ENCODE measurements at places on chromosomes 5 and 9.

DNA sequence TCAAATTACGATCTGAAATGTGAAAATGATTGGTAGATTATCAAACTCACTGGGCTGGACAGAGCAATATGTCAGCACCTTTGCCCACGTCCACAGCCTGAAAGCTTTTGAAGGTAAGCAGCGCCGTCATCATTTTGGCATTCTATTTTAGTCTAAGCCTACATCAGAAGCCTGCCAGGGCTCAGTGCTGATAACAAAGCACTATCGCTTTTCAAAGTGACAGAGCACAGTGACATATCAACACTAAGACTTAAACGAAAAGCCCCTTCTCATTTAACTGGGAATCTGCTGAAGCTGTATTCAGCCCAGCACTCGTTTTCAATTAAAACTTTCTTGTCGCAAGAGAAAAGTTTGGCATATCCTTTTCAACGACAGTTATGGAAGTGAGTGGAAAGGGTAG is 1076.3 kb downstream of the PTPRD start:
- no peak for DNase-seq

DNA sequence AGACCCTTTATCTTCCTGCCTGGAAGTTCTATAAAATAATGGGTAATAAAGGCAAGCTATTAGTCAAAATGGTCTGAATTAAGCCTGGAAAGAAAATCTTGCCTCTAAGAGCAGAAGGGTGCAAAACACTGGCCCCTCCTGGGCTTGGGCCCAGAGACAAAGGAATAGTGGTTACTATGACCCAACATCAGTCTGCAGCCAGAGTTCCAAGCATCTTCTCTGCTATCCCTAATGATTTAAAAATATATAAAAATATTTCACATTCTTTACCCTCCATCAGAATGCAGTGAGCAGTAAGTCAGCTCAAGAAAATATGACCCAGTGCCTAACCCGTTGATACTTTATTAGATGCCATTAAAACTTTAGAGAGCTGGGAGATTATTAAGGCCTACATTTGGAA is 14.7 kb downstream of the TNFAIP8 start:
- no peak for DNase-seq

- DNase-seq, result peak; percentile 80
Measured at GRCh38 chr9:137319011-137319738, 17.1 kb upstream of the NRARP start.

DNA sequence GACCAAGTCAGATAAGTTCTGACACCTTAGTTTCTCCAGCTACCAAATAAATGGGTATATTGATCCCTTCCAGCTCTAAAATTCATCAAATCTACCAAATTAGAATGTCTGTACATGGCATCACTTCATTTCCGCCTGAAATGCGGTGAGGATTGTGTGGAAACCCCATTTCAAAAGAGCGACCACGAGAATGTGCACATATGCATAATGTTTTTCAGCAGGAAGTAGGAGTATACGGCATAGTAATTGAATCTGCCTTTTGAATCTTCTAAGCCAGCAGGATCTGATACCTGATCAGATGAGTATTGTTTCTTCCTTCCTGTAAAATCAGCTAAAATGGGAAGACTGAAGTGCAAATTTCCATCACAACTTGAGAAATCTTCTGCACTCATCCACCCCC is 418.6 kb downstream of the TMEM38B start:
- no peak for DNase-seq

DNA sequence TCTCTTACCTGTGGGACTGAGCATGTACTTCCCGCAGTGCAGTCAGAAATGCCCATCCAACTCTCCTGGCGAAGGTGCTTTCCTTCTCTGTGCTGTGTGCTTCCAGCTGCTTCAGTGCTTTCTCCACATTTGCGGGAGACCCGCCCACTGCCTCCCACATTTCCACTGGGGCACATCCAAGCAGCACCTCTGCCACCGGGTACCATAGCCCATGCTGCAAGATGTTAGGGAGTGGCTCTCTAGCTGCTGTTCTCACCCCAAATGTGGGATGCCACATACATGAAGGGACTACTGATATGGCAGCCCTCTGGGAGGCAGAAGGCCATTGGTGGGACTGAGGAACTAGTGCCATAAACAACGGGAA is 8.8 kb downstream of the DMAC1 start:
- no peak for DNase-seq

GRCh38 chr5:175463641-175464040 is 14.7 kb upstream of the SFXN1 start:
- DNase-seq, result no peak

GRCh38 chr5:39176759-39177630 is 42.4 kb downstream of the FYB1 start:
- no peak for DNase-seq

DNA sequence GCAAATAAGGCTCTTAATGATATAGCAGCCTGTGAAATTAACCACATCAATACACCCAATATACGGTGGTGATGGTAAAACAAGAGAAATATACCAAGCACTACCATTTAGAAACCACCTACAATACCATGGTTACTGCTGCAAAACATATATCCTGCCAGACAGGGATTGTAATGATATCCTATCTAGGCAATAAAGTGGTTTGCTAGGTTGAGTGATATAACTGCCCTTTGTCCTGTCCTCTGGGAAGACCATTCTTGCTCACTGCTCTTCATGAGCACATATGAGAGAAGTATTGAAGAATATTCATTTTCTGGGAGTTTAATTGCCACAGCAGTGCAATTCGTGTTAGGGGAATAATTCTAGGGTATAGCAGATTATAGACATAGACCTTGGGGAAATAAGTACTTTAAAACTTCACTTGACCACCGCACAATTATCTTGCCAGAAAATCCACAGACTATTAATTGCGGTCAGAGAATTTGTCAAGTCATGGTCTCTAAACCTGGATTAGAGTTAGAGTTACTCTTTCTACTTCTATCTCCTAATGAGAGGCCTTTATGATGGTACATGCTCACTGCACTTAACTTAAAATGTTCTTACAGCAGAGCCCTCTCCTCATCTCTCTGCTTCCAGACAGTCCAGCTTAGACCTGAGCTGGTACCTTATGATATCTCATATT is 413.0 kb downstream of the ZNF608 start:
- DNase-seq, result no peak

DNA sequence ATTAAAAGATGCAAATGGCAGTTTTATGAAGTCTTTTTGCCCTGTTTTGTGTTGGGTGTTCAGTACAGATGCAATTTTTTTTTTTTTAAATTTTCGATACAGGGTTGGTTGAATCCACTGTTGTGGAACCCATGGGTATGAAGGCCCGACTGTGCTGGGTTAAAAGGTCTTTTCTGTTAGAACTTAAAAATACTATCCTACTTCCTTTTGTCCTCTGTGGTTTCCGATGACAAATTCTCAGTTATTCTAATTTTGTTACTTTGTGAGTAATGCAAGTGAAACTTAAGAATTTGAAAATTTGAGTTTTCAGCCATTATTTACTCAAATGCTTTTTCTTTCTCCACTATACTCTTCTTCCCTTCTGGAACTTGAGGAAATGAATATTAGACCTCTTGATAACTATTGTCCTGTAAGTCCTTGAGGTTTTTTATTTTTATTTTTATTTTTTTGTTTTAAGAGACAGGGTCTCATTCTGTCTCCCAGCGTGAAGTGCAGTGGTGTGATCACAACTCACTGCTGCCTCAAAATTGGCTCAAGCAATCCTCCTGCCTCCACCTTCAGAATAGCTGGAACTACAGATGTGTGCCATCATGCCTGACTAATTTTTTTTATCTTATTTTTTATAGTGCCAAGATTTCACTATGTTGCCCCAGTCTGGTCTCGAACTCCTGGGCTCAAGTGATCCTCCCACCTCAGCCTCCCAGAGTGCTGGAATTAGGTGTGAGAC is 67.5 kb downstream of the ZCCHC7 start:
- no peak for DNase-seq

DNA sequence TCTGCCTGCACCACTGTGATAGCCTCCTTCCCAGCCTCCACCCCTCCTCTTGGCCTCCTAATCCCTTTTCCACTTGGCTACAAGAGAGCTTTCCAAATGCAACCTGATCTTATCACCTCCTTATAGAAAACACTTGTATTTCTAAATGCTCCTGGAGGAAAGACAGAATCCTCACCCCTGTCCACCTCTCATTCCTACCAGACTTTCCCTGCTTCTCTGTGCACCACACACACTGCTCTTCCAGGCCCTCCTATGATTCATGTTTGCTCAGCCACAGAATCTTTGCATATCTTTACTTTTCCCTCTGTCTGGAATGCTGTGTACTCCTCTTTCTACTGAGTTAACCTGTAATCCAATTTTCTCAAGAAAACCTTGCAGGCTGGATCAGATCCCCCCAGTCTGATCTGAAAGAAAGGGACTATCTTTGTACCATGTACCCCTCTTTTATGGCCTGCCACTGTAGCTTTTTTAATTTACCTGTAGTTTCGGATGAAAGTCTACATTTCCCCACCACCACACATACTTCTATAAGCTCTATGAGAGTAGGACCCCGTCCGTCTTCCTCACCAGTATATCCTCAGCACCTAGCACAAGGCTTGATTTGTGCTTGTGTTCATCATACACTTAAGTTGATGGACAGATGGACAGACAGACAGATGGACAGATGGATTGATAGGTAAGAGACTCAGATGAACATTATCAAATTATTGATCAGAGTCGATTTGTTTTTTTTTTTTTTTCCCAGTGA is 95.3 kb downstream of the GALNT10 start:
- no peak for DNase-seq

DNA sequence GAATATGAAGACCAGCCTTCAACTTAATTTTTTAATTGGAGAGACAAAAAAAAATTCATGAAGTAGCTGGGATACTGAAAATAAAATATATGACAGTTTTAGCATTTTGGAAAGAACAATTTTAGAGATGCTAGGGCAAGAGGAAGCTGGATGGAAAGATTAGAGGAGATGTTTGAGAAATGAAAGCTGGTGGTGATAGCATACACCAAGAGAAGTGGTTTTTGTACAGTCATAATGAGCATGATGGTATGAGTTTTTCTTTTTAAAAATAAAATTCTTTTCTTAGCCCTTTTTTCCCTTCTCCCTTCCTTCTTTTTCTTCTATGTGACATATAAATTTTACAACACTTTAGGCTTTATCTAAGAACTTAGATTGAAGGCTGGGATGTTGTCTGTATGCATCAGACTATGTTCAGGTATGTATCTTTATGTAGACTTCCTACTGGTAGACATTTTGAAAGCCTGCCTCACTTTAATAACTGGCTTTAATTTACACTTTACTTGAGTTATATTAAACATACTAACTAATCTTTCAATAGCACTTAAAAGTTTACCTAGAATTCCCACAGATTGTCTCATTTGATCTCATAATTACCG is 522.5 kb downstream of the TLE4 start:
- DNase-seq, result no peak

All from right cardiac atrium (tissue), 5 donors.